Stimulated activated CD4-positive, alpha-beta T cell treated with anti-CD3 and anti-CD28 coated beads, Interleukin-12 subunit alpha, Interleukin-12 subunit beta, amount 100 ng/mL, for 48 hours (primary cell): ENCODE measurements at places on chromosomes 1 and 21.
A peak's percentile ranks its signal among the peaks of the same experiment; 100 is the strongest.

DNA sequence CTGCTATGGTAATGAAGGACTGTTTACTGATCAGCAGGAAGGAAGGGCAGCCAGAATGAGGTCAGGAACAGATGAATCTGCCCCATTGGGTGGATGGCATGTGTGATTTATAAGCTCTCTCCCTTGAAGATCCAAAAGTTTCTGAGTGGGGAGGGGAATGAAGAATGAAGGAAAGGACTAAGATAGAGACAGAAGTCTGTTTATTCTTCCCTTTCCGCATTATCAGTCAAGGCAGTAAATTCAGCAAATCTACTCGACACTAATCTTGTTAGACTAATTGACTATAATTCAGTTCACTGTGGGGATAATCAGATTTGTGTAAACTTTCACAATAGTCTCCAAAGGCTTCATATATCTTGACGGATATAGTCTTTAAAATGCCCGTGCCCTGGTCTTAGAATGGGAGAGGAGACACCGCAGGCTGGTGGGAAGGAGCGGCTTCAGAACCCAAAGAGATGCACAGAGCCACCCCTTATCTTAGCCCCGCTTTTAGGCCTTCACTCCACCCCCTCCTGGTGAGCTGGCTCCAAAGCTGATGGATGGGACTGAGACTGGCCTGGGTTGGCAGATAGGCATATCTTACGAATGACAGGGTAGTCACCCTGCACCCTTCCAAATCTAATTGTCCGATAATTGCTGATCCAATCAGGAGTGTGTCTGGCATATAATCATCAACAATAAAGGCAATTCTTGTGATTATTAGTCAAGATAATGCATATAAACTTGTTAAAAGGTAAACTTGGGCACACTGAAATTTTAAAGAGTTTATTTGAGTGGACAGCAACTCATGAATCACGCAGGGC is 76.0 kb upstream of the PPM1J start:
- no peak for DNase-seq

DNA sequence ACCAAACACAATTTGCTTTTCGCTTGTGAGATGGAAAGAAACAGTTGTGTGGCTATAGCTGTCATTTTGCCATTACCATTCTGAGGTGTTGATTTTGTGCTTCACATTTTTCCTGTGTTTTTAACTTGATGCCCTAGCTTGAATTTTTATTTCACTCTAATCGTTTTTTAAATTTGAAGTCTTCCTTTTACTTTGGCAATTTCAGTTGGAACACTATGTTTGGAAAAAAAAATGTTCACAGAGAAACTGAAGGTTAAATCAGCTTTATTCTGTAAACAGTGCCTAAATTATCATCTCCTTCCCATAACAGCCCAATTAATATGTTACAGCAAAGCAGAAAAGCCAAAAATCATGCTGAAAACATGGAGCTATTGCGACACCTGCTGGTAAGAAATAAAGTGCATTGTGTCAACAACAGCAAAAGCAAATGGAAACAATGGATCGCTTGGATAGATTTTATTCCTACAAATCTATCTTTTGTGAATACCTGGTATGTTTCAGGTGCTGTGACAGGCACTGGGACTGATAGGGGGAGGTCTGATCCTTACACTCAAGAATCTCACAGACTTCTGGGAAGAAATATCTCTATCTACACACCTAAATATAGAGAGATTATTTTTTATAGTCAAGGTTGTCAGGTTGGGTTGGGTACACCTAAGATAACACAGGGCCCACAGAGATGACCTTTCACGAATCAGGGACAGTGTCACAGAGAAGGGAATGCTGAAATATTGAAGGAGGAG is 16.2 kb upstream of the ERICH3 start:
- DNase-seq = peak; percentile 16

DNA sequence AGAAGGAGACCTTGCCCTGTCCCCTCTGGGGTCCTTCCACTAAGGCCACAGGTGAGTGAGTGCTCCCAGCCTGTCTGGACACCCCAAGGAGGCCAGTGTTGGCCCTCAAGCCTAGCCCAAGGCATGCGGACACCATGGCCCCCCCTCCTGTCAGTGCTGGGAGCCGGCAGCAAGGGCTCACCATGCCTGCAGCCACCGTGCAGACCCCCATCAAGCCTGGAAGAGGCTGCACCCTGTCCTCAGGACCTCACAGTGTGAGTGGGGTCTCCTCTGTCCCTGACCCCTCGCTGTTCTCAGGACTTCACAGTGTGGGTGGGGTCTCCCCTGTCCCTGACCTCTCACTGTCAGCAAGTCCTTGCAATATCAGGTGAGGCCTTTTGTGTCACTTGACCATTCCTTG is 33.2 kb upstream of the PRSS38 start:
- no peak for DNase-seq

- DNase-seq = no peak
These were observed 118.7 kb upstream of the RRP15 start for GRCh38 chr1:218166268-218166945.

- DNase-seq = no peak
These were observed 712 bp downstream of the RAB13 start for GRCh38 chr1:153985341-153985912.

DNA sequence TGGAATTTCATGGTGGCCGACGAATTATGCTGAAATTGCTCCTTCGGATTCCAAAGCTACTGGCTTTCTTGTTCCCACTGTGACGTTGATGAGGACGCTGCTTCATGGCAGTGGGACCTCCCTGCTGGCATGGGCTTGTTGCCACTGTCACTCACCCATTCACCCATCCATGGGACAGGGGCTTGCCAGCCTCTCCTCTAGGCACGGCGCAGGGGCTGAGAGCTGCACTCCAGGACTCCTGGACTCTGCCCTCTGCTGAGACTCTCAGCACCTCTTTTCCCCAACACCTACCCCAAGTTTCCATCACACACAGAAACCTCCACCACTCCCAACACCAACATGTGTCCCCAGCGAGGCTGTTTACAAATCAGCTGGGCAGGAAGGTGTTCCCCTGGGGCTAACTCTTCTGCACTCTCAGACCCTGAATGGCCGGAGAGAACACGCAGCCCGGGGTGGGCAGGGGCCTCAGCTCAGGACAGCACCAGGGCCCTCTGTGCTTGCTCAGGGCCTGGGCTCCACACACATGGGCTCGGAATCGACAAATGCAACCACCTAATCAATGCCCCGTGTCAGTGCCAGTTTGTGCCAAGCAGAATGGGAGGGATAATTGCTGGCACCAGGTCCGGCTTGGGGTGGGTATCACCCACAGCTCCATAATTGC is 3.1 kb downstream of the ITGB2 start:
- DNase-seq = no peak

DNA sequence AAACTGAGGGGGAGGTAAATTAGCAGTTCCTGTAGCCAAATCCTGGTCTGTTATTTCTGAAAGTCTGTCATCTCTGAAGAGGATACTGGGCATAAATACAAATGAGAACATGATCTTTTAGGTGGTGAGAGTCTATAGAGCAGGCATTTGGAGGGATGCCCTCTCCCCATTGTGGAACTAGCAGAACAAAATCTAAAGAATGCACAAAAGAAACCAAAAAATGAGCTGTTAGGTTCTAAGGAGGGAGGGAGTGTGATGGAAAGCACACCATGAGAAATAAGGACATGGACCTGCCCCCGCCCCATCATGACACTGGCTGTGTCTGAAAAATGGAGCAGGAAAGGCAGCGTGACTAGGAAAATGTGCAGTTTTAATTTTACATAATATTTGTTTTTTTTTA is 262.0 kb downstream of the KIF26B start:
- no peak for DNase-seq

DNA sequence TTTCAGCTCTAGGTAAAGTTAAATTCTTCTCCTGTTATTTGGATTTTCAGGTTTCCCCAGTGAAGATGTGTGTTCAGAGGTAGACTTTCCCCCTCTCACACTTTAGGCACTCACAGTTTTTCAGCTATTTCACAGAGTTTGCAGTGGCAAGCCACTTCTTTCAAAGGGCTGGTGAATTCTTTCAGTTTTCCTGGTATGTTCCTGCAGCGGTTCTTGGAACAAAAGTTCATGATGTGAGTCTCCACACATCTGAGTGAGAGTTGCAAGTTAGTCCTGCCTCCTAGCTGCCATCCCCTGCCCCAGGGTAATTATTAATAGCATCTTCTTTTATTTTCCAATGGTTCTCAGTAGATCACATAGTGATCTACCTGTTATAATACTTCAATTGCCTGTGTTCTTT is 27.3 kb upstream of the CD84 start:
- DNase-seq = no peak

DNA sequence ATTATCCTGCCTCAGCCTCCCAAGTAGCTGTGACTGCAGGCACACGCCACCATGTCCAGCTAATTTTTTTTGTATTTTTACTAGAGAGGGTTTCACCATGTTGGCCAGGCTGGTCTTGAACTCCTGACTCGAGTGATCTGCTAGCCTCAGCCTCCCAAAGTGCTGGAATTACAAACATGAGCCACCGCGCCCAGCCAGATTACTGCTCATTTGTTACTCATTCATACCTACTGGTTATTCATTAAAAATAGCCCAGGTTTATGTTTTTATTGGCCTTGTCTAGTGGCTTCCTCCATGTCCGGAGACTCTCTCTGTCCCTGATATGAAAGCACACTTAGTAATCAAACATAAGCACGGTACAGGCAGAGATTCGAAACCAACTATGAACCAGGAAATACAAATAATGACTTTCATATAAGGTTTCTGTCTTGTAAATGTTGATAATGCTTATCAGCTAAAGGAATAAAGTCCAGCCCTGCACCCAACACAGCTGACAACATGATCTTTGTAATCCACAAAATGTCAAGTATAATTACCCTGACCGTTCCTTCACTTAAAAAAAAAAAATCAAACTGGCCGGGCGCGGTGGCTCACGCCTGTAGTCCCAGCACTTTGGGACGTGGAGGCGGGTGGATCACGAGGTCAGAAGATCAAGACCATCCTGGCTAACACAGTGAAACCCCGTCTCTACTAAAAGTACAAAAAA is 50.4 kb upstream of the CXADR start:
- DNase-seq = no peak

DNA sequence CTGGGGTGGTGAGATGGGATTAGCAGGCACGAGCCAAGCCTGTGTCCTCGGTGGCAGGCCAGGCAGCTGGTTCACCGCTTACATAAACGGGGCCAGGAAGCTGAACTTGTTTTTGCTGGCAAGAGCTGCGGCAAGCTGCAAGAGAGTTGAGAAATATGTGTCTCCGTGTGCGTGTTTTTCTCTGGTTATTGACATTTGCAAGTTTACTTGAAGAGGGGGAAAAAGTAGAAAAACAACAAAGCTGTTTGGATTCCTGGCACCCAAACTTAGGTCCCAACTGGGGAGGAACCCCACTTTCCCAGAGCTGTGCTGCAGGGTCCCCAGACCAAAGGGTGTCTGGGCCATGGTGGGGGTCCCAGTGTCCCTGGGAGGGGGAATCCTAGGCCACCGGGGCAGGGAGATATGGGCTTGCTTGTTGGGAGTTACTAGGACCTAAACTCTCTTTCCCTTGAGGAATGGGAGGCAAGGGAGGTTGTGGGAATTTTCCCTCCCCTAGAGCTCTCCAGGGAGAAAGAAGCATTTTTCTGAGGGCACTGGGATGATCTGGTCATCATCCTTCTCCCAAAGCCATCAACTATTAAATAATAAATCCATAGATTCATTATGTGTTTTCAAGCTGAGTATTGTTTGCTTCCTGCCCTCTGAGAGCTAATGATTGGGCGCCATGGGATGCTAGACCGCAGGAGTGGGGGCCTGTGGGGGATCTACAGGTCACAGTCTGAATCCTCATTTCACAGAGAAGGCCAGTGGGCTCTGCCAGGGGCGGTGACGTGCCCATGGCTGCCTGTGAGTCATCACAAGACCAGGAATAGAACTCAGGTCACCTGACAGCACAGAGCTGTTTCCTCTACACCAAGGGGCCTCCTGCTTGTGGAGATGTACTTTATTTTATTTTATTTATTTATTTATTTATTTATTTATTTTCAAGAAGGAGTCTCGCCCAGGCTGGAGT is 14.8 kb downstream of the IL6R start:
- no peak for DNase-seq

DNA sequence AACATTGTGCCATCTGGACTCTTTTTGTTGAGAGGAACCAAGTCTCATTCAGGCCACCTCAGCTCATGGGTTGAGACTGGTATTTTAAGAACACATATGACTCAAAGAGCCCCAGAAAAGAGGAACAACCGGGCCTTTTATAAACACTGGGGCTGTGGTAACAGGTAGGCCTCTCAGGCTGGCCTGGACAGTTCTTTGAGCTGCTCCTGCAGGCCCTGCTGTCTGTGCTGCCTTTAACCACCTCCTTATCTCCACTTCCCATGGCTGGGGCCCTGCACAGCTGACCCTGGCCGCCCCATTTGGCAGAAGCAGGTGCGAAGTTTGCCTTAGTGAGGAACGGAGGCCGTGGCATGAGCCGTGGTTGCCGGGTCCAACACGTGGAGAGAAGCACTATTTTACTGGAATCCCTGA is 163.3 kb downstream of the RHOU start:
- DNase-seq = no peak

GRCh38 chr1:240768979-240769378 is 157.0 kb upstream of the GREM2 start:
- DNase-seq = no peak

GRCh38 chr1:155196893-155197638 is 10.6 kb downstream of the THBS3 start:
- no peak for DNase-seq

DNA sequence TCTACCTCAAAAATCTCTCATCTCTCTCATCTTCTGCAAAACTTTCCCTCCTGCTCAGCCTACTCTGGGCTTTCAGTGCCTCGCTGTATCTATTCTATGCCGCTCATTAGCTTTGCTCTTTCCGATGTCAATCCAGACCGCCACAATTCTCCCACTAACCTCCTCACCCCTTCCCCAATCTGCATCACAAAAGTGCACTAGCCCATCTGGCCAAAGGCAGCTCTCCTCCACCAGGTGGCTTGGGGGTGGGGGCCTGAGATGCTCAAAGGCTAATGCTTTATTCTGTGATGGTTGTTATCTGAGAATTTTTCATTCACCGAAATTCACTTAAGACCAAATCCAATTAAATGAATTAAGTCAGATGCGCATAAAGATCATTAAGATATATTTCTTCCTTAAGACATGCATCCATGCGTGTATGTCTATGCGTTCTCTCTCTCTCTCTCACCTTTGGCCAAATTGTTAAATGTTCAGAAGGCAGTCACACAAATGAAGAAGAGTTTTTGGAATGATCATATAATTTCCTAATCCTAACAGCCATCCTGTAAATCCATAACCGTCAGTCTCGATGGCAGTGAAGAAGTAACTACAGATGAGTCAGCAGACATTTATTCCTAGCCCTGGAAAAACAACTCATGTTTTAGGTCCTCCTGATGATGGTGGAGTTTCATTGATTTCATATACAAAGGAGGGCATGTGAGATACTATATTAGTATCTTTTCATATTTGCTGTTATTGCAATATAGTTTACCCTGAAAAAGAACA is 111.3 kb downstream of the C1orf21 start:
- DNase-seq = no peak

- DNase-seq = no peak
These were observed 1.0 kb downstream of the ST6GALNAC5 start for GRCh38 chr1:76868154-76868882.
